ENCODE measurements at places on chromosomes 1 and 21. TPM values are rescaled to one million over a fixed set of nuclear protein-coding genes. Genes with fewer than 3 reads are reported as not detected.
A peak's percentile ranks its signal among the peaks of the same experiment; 100 is the strongest.

The CADM3 gene
- total RNA-seq, result 1.6 TPM

The PGLYRP3 gene
- total RNA-seq, result not detected

The OR2AK2 gene
- not detected for total RNA-seq

The RNU1-1 gene
- 15,479 TPM for total RNA-seq

The NR1I3 gene
- total RNA-seq, result not detected

The ATP6V1G3 gene
- not detected for total RNA-seq

The CFHR3 gene
- total RNA-seq, result not detected

GRCh38 chr1:100184536-100184935 is 6.5 kb upstream of the LRRC39 start:
- H3K36me3 ChIP-seq, result no peaks in the 10 kb centered on the region
- H3K4me1 ChIP-seq, result peaks cover 12% of the 10 kb centered on the region
- DNase-seq, result no peak
- H3K27me3 ChIP-seq, result no peaks in the 10 kb centered on the region
- no peak overlapping the region for H3K4me3 ChIP-seq
- no peak overlapping the region for H3K27ac ChIP-seq

- H3K4me1 ChIP-seq, result peaks cover 16% of the 10 kb centered on the region
- DNase-seq, result no peak
- H3K27me3 ChIP-seq, result no peaks in the 10 kb centered on the region
- H3K36me3 ChIP-seq, result no peaks in the 10 kb centered on the region
- no peak overlapping the region for H3K27ac ChIP-seq
Measured at GRCh38 chr1:229986737-229987337, 80.2 kb upstream of the GALNT2 start.

- no peaks in the 10 kb centered on the region for H3K27me3 ChIP-seq
- no peak overlapping the region for H3K27ac ChIP-seq
- no peaks in the 10 kb centered on the region for H3K36me3 ChIP-seq
- peak; percentile 55 for DNase-seq
- no peak overlapping the region for H3K4me3 ChIP-seq
Measured at GRCh38 chr21:42063191-42063570, 7.9 kb upstream of the UMODL1 start.

DNA sequence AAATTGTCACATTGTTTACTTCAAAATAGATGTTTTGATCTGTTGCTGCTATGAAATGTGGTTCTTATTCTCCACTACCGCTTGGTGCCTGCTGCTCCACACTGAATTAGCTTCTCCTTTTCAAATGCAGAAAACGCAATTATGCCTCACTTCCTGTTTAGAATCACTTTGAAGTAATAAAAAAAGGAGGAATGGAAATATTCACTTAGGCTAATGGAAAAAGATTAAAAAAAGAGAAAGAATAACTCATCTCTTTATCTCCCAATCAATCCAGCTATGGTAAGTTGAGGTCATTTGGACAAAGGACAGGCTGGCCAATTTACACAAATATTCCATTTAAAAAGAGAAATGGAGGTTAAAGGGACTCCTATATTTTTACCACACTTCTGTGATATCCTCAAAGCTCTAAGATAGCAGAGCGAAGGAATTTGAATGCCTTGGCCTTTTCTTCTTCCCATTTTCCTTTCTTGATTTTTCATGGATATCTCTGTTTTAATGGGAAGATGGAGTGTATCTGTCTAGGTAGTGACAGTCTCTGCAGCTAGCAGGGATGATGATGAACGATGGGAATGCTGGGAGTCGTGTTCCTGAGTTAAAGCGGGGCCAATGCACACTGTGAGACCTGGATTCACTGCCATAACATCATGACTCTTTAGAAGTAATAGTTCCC is 35.7 kb downstream of the RGS5 start:
- H3K36me3 ChIP-seq, result no peaks in the 10 kb centered on the region
- H3K27me3 ChIP-seq, result no peaks in the 10 kb centered on the region
- no peak for DNase-seq
- no peak overlapping the region for H3K4me3 ChIP-seq

DNA sequence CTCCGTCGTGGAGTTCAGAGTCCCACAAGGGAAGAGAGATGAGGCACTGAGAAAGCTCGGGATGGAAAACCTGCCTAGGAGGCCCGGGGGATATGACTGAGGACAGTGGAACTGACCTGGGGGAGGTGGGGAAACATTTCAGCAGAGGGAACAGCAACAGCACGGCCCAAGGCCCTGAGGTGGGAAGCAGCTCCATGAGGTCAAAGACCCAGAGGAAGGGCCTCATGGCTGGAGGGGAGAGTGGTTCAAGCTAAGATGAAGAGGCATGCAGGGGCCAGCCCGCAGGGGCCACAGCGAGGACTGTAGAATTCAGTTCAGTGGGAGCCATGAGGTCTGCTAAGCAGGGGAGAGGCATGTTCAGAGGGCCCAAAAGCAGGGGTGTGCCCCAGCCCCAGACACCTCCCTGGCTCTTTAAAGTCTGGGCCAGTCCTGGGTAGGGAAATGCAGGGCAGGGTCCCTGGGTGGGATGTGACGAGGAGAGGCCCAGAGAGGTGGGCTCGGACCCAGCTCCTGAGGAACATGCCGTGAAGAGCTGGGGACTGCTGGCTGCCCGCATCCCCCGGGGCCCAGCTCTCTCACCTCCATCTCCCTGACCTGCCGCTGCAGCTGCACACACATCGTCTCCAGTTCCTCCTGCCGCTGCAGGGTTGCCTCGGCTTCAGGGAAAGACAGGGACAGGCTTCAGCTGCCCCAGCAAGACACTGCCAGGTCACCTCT is 9.9 kb downstream of the UBXN11 start:
- H3K27me3 ChIP-seq, result no peaks in the 10 kb centered on the region
- no peak overlapping the region for H3K27ac ChIP-seq
- no peak for DNase-seq
- H3K36me3 ChIP-seq, result no peaks in the 10 kb centered on the region

DNA sequence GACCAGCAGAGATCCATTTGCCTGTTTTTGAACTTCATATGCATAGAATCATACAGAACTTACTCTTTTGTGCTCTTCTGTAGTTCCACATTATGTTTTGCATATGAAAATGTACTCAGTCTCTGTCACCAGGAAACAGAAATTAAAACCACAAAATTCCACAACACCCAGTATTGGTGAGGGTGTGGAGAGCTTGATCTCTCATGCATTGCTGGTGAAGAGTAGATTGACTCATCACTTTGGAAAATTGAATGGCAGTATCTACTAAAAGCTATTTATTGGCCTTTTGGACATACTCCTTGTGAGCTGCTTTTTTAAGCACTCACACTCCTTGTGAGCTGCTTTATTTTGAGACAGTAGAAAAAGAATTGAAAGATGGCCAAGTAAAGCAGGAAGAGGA is 43.3 kb downstream of the VTCN1 start:
- no peaks in the 10 kb centered on the region for H3K27me3 ChIP-seq
- H3K27ac ChIP-seq, result no peak overlapping the region
- no peaks in the 10 kb centered on the region for H3K36me3 ChIP-seq
- DNase-seq, result no peak
- H3K4me3 ChIP-seq, result no peak overlapping the region

DNA sequence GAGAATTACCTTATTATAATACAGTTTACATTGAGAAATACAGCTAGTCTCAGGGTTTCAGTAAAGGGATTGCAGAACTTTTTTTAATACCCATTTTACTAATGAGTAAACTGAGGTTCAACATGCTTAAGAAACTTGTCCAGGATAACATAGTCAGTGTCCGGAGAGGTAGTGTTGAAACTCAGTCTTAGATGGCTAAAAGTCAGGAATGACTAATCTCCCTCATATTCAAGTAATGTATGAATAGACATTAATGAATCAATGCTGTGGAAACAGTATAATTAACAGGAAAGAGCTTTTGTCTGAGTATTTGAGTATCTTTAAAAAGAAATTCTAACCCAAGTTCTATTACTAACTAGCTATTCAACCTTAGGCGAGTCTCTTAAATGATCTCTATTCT is 397.6 kb downstream of the PLA2G4A start:
- no peak overlapping the region for H3K4me3 ChIP-seq
- no peaks in the 10 kb centered on the region for H3K27me3 ChIP-seq
- H3K27ac ChIP-seq, result no peak overlapping the region
- no peak for DNase-seq

GRCh38 chr1:204493145-204493983 is 1.2 kb downstream of the PIK3C2B start:
- DNase-seq, result peak; percentile 80
- no peaks in the 10 kb centered on the region for H3K27me3 ChIP-seq
- no peak overlapping the region for H3K4me3 ChIP-seq
- no peaks in the 10 kb centered on the region for H3K36me3 ChIP-seq

DNA sequence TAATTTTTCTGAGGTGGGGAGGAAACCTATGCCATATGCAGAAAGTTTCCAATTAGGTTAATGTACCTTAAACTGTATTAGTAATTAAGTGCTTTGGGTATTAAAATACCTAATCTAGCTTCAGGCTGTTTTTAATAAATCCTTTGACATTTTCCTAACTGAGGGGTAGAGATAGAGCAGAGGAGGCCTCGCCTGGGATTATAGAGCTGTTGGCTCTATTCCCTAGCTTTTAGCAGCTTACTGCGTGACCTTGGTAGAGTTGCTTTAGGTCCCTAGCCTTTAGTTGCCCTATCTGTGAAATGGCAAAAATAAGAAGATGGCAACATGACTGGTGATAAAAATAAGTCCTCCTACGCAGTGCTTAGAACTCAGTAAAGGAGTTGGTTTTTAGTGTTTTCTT is 621.0 kb downstream of the LMO4 start:
- no peak for DNase-seq
- no peaks in the 10 kb centered on the region for H3K27me3 ChIP-seq
- no peak overlapping the region for H3K27ac ChIP-seq
- H3K36me3 ChIP-seq, result no peaks in the 10 kb centered on the region

- no peaks in the 10 kb centered on the region for H3K36me3 ChIP-seq
- no peak for DNase-seq
- no peaks in the 10 kb centered on the region for H3K4me1 ChIP-seq
- H3K27me3 ChIP-seq, result no peaks in the 10 kb centered on the region
Measured at GRCh38 chr1:25017436-25018109, 87.5 kb upstream of the RUNX3 start.

DNA sequence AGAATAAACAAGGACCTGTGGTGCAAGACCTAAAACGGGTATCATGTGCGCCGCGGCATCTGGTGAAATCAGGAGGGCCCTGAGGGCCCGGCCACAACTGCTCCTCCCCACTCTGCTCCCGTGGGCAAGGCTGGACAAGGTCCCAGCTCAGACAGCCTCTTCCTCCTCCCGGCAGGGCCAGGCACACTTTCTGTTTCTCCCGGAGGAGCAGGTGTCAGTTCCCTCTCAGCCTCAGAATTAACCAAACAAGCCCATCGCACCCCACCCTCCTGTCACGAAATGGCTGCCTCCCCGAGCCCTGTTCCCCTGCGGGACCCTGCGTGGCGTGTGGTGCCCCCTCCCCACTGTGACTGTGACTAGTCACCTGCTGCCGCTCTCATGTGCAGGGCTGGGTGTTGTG is 15.2 kb downstream of the PTTG1IP start:
- no peak overlapping the region for H3K27ac ChIP-seq
- no peaks in the 10 kb centered on the region for H3K4me1 ChIP-seq
- no peaks in the 10 kb centered on the region for H3K27me3 ChIP-seq
- no peak for DNase-seq

DNA sequence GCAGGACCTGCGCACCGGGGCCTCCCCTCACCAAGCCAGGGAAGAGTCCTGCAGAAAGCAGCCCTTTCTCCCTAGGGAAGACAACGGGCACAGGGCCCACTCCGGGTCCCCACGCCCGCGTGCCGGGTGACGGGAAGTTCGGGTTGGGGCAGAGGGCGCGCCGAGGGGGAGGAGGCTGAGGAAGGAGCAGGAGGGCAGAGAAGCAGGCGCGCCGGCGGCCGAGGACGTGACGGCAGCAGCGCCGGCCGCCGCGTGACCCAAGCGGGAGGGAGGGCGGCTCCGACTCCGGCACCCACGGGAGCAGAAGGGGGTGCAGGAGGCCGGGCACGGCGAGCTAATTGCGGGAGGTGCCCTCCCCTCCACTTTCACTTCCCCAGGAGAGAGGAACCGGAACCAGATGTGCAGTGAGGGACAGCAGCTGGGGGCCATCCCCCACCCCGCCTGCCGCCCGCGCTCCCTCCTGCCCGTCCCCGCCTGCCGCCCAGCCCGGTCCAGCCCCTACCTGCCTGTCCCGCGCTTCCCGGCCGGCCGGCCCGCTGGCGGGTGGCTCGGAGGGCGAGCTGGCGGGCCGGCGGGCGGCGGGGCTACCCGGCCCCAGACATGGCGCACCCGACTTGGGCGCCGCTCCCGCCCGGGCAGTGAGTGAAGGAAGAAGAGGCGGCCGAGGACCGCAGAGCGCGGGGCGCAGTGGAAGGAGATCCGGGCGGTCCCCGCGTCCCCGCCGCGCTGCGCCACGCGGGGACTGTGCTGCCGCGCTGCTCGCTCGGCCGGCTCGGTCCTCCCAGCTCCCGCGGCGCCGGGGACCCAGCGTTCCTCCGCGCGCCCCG is 510 bp downstream of the DENND4B start:
- H3K36me3 ChIP-seq, result peaks cover 6% of the 10 kb centered on the region
- peak overlapping the region; percentile 79 for H3K27ac ChIP-seq
- peak overlapping the region; percentile 74 for H3K4me3 ChIP-seq
- peak; percentile 80 for DNase-seq

DNA sequence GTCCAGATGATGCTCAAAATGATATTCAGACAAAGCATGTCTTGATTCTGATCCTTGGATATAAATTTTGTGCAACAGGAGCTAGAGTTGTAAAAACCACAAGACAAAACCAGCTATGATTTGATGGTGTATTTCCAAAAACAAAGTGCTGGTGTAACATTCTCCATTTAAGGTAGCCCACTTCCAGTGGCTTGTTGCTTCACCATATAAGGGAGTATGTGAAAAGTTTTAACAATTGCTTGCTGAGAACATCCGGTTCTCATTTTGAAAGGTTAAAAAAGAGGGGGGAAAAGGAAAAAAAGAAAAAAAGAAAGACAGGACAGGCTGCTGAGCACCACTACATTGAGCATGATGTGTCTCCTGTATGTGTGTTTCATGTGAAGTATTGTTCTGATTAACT is 123.6 kb downstream of the MACF1 start:
- no peaks in the 10 kb centered on the region for H3K27me3 ChIP-seq
- no peak overlapping the region for H3K4me3 ChIP-seq
- no peaks in the 10 kb centered on the region for H3K4me1 ChIP-seq
- H3K27ac ChIP-seq, result no peak overlapping the region

GRCh38 chr1:14660801-14661200 is 62.3 kb downstream of the KAZN start:
- no peaks in the 10 kb centered on the region for H3K4me1 ChIP-seq
- H3K4me3 ChIP-seq, result no peak overlapping the region
- no peak overlapping the region for H3K27ac ChIP-seq
- no peaks in the 10 kb centered on the region for H3K36me3 ChIP-seq
- no peak for DNase-seq

GRCh38 chr1:202135221-202135721 is 9.3 kb downstream of the ARL8A start:
- DNase-seq, result peak; percentile 62
- peaks cover 4% of the 10 kb centered on the region for H3K36me3 ChIP-seq
- peak overlapping the region; percentile 60 for H3K27ac ChIP-seq
- peaks cover 42% of the 10 kb centered on the region for H3K4me1 ChIP-seq
- H3K4me3 ChIP-seq, result no peak overlapping the region

GRCh38 chr1:182917378-182917777 is 35.6 kb downstream of the SHCBP1L start:
- H3K36me3 ChIP-seq, result no peaks in the 10 kb centered on the region
- DNase-seq, result no peak
- no peaks in the 10 kb centered on the region for H3K27me3 ChIP-seq
- no peaks in the 10 kb centered on the region for H3K4me1 ChIP-seq
- no peak overlapping the region for H3K4me3 ChIP-seq
- H3K27ac ChIP-seq, result no peak overlapping the region

GRCh38 chr1:201739080-201739479 is 89.9 kb upstream of the IPO9 start:
- H3K4me1 ChIP-seq, result peaks cover 26% of the 10 kb centered on the region
- H3K36me3 ChIP-seq, result no peaks in the 10 kb centered on the region
- no peak for DNase-seq
- H3K27me3 ChIP-seq, result no peaks in the 10 kb centered on the region
